Thoracic aorta (tissue), 2 donors: ENCODE measurements at places on chromosomes 13 and 19. TPM values are rescaled to one million over a fixed set of nuclear protein-coding genes. Genes with fewer than 3 reads are reported as not detected.

Gene COL5A3
- 14.3 TPM for total RNA-seq

- DNase-seq: no peak
These were observed 2.7 kb downstream of the TNPO2 start for GRCh38 chr19:12720851-12721655.

GRCh38 chr13:96200810-96201209 lies 110.9 kb downstream of the HS6ST3 start:
- DNase-seq: no peak

GRCh38 chr19:40889366-40889765 lies 7.3 kb upstream of the CYP2A7 start:
- DNase-seq: no peak
